Activated naive CD8-positive, alpha-beta T cell treated with anti-CD3 and anti-CD28 coated beads for 36 hours (primary cell): ENCODE measurements at places on chromosomes 1 and 21. TPM values are rescaled to one million over a fixed set of nuclear protein-coding genes. Genes with fewer than 3 reads are reported as not detected.

NEK7 gene
- total RNA-seq, result 56.1 TPM

GRCh38 chr1:177571076-177571475 is 398.8 kb downstream of the SEC16B start:
- no peaks in the 10 kb centered on the region for H3K36me3 ChIP-seq
- no peak for DNase-seq
- H3K4me3 ChIP-seq, result no peak overlapping the region
- no peaks in the 10 kb centered on the region for H3K4me1 ChIP-seq

KIAA1614 gene
- not detected for total RNA-seq

- no peak for DNase-seq
- peaks cover 3% of the 10 kb centered on the region for H3K36me3 ChIP-seq
- H3K27me3 ChIP-seq, result peaks cover 17% of the 10 kb centered on the region
- H3K27ac ChIP-seq, result no peak overlapping the region
- H3K4me3 ChIP-seq, result no peak overlapping the region
These were observed 14.5 kb upstream of the CFAP298 start for GRCh38 chr21:32626621-32627196.

B3GALT2 gene
- not detected for total RNA-seq

DNA sequence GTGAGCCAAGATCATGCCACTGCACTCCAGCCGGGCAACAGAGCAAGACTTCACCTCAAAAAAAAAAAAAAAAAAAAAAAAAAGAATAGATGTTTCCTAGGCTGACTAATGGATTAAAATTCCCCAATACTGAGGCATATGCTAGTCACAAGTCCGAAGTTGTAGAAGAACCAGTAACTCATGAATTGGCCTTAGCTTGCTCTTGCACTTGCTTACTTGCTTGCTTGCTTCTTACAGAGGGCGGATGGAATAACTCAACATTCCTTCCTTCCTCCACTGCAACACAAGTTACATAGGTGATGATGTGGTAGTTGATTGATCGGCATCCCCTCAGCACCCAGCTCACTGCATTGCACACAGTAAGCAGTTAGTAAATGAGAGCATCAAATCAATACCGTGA is 2.8 kb upstream of the TARS2 start:
- peaks cover 15% of the 10 kb centered on the region for H3K4me1 ChIP-seq
- peaks cover 4% of the 10 kb centered on the region for H3K36me3 ChIP-seq
- DNase-seq, result no peak
- H3K27ac ChIP-seq, result no peak overlapping the region
- H3K4me3 ChIP-seq, result no peak overlapping the region

ANGPTL3 gene
- total RNA-seq, result not detected

KLHL12 gene
- total RNA-seq, result 42.6 TPM

PDE9A gene
- total RNA-seq, result 7.7 TPM

GRCh38 chr1:11948822-11949458 is 14.4 kb downstream of the PLOD1 start:
- H3K36me3 ChIP-seq, result peaks cover 20% of the 10 kb centered on the region
- no peaks in the 10 kb centered on the region for H3K4me1 ChIP-seq
- no peak overlapping the region for H3K4me3 ChIP-seq
- no peak overlapping the region for H3K27ac ChIP-seq

- H3K4me3 ChIP-seq, result no peak overlapping the region
- H3K4me1 ChIP-seq, result no peaks in the 10 kb centered on the region
- no peak overlapping the region for H3K27ac ChIP-seq
- DNase-seq, result no peak
- peaks cover 33% of the 10 kb centered on the region for H3K36me3 ChIP-seq
- H3K27me3 ChIP-seq, result no peaks in the 10 kb centered on the region
These were observed 104.6 kb downstream of the DISP1 start for GRCh38 chr1:222919478-222919865.

DNA sequence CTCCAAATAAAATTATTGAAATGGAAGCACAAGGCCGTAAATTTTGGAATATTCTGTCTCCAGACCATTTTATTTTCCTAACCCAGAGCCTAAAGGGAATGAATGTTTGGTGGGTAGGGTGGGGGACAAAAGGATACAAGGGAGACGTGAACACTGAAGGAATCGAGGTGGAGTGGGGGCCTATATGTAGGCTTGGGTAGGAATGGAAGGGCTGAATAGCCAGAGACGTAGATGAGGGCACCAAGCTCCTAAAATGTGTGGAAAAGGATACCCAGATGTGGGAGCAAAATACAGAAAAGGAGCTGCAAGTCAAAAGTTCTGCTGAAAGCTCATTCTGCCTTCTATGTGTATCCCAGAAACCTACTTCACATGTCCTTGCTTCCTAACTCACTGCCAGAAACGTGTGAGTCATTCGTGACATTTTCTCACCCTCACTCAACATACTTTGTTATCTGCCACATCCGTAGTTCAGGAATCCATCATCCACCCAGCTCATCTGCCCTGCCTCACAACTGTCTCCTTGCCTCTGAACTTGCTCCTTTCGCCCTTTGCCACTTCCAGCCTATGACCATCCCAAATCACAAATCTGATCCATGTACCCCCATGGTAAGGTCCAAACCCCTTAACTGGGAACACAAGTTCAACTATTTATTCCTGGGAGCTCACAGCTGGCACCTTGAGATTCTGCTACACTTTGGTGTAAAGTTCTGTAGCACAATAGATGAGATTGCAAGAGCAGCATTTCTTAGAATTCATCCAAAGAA is 84.1 kb upstream of the PRDX6 start:
- H3K27me3 ChIP-seq, result no peaks in the 10 kb centered on the region
- H3K4me3 ChIP-seq, result no peak overlapping the region
- no peak overlapping the region for H3K27ac ChIP-seq
- H3K36me3 ChIP-seq, result peaks cover 1% of the 10 kb centered on the region
- H3K4me1 ChIP-seq, result no peaks in the 10 kb centered on the region

DNA sequence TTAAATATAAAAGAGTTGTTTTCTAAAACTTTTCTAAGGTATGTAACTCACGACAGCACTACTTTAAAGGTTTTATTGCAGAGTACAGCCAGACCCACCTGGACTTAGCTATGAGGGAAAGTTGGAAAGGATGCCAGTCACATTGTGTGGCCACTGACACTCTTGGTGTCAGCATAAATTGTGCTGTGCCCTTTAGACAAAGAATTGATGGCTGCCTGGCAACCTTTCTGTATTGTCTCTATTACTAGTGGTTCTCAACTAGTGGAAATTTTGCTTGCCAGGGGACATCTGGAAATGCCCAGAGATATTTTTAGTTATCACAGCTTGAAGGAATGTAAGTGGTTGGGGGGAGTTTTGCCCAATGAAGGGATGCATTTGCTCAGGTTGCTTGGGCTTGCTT is 117.5 kb upstream of the APP start:
- no peak overlapping the region for H3K4me3 ChIP-seq
- H3K27ac ChIP-seq, result no peak overlapping the region
- H3K4me1 ChIP-seq, result no peaks in the 10 kb centered on the region

GRCh38 chr1:111476761-111477309 is 3.1 kb downstream of the C1orf162 start:
- no peaks in the 10 kb centered on the region for H3K27me3 ChIP-seq
- DNase-seq, result peak; percentile 38
- H3K4me3 ChIP-seq, result peak overlapping the region; percentile 72
- peaks cover 53% of the 10 kb centered on the region for H3K4me1 ChIP-seq
- H3K27ac ChIP-seq, result peak overlapping the region; percentile 80
- peaks cover 32% of the 10 kb centered on the region for H3K36me3 ChIP-seq

- H3K36me3 ChIP-seq, result peaks cover 10% of the 10 kb centered on the region
- H3K4me3 ChIP-seq, result peak within 1 kb of the TSS; percentile 98
- H3K27ac ChIP-seq, result peak within 1 kb of the TSS; percentile 89
- DNase-seq, result peak; percentile 95
- peaks cover 18% of the 10 kb centered on the region for H3K4me1 ChIP-seq
These were observed at the start of gene SNAPIN for GRCh38 chr1:153658400-153659174. TSS of gene SNAPIN (plus strand) at chr1:153658703. CDS start at chr1:153658744, 41 bp downstream.

TTC34 gene
- total RNA-seq, result 0.58 TPM

GRCh38 chr1:170307426-170307825 is 161.7 kb downstream of the NTMT2 start:
- H3K4me1 ChIP-seq, result no peaks in the 10 kb centered on the region
- H3K27ac ChIP-seq, result no peak overlapping the region
- H3K27me3 ChIP-seq, result peaks cover 3% of the 10 kb centered on the region
- no peak overlapping the region for H3K4me3 ChIP-seq

- H3K27ac ChIP-seq, result peak overlapping the region; percentile 22
- no peak for DNase-seq
- H3K4me3 ChIP-seq, result no peak overlapping the region
These were observed 6.7 kb downstream of the SLFNL1 start for GRCh38 chr1:41014871-41015270.

HTR6 gene
- not detected for total RNA-seq
